ENCODE measurements at places on chromosomes 5 and 9. TPM values are rescaled to one million over a fixed set of nuclear protein-coding genes. Genes with fewer than 3 reads are reported as not detected.

DNA sequence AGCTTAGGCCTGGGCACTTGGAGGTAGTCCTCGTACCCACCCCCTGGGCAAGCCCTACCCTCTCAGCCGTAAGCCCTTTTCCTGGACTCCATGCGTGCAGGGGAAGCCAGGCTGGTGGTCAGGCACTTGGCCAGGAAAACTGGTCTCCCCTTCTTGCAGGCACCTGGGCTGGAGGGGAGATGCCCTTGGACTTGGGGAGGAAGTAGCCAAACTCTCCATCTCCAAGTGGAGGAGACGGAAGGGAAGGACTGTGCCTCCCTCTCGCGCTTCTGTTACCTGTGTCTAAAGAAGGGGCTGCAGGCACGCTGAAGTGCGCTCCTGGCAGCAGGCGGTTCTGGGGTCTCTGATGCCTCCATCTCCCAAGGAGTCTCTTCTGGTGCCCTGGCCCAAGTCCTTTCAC is 283.9 kb downstream of the PBX3 start:
- DNase-seq, result no peak

GRCh38 chr5:80916676-80917075 is 43.5 kb upstream of the RASGRF2 start:
- DNase-seq, result no peak

- no peak for DNase-seq
These were observed 21.7 kb downstream of the ABO start for GRCh38 chr9:133253268-133253667.

GRCh38 chr9:130590305-130590704 is 10.9 kb downstream of the FUBP3 start:
- DNase-seq, result no peak

DNA sequence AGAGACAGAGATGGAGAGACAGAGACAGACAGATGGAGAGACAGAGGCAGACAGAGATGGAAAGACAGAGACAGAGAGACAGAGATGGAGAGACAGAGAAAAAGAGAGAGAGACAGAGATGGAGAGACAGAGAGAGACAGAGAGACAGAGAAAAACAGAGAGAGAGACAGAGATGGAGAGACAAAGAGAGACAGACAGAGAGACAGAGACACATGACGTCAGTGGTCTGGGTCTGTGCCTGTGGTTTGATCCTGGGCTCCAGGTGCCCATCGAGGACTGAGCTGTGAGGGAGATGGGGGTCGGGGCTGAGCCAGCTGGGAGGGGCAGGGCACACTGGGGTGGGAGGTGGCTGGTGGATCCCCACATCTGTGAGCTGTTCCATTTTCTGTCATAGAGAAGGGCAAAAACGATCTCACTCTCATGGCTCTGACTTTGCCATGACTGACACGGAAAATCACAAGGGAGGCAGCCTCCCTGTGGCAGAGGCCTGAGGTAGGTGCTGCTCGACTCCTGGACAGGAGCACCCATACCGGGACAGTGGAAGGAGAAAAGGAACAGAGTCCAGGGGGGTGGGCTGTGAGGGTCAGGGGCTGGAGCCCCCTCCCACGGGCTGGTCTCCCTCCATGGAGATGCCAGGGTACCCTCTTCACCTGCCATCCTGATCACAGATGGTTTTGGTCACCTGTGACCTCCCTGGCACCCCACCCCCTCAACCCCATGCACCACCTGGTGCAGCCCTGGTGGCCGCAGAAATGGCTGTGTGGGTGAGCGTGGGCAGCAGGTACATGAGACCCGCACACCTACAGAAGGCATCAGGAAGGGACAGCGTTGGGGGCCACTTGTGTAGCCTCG is 28.8 kb downstream of the GLT6D1 start:
- DNase-seq, result peak; percentile 18

DNA sequence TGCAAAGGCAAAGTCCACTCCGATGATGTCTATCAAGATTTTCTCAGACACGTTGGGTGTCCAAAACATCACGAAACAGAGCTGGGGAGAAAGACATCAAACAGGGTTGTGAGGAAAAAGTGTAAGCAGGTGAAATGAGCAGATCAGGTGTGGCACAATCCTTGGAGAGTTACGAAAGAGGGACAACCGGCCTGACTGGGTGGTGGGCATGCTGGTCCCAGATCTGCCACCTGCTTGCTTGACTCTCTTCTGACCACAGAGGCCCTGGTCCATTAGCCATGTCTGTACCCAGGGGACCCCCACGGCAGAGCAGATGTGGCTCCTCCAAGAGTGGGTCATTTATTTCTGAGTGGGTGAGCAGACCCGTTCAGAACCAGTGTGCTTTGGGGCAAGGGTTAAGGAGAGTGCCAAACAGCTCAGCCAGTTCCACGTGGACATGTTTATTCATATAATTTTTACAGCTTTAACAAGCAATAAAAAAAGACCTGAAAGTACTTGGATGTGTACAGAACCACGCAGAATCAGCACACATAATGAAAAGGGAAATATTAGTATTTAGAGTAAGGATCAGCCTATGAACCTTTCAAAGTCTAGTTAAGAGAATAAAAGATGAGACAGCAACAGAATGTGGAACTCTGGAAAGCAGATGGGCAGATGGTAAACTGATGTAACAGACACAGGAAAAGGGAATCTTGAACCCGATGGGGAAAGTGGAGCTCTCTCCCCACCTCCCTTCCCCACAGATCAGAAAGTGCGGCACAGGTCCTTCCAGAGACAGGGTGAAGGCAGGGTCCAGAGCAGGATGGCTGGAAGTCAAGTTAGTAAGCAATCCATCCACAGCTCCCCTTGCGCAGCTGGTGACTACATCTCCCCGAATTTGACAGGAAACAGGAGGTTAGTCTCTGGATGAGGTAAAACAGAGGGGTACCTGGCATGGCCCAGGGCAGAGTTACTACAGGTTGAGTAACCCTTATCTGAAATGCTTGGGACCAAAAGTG is 52.5 kb downstream of the OTULIN start:
- no peak for DNase-seq

DNA sequence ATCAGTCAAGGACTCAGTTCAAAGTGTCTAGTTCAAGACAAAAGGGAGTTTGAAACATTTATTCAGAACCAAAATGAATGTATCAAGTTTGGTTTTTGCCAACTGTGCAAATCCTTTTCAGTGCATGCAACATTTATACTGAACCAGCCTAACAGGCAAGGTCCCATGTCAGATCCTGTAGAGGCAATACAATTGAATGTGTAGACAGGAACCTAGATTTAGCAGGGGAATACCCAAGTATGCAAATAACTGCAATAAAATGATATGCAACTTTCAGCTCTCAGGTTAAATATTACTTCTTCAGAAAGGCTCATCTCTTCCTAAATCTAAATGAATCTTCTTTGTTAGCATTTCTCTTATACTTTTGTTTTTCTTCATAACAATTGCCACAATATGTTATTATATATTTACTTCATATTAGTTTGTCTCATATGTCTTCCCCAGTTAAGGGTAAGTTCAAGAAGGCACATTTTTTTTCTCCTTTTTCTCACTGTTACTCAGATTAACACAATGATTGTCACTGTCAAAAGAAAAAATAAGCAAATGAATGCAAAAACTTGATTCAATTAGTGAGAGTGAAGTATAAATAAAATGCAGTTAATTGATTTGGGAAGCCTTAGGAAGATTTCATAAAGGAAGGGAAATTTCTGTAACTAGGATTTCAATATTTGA is 163.9 kb upstream of the RASA1 start:
- DNase-seq, result no peak

- DNase-seq, result no peak
These were observed 259.4 kb downstream of the AUH start for GRCh38 chr9:91102269-91102668.

DNA sequence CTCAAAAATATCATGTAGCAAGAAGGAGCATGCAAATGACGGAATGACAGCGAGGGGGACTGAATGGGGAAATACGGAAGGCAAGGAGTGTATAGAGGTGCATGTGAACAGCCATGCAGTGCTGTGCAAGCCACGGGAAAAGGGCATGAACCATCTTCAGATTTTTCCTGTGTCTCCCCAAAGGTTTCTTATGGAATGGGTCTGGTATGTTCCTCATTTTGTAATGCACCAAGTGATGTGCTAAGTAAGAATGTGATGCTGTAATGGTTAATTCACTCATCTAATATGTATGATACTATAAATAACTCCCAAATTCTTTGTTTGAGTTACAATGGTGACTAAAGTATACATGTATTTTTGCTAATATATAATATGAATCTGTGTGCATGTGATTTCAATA is 99.0 kb upstream of the DAB2 start:
- DNase-seq, result no peak

DNA sequence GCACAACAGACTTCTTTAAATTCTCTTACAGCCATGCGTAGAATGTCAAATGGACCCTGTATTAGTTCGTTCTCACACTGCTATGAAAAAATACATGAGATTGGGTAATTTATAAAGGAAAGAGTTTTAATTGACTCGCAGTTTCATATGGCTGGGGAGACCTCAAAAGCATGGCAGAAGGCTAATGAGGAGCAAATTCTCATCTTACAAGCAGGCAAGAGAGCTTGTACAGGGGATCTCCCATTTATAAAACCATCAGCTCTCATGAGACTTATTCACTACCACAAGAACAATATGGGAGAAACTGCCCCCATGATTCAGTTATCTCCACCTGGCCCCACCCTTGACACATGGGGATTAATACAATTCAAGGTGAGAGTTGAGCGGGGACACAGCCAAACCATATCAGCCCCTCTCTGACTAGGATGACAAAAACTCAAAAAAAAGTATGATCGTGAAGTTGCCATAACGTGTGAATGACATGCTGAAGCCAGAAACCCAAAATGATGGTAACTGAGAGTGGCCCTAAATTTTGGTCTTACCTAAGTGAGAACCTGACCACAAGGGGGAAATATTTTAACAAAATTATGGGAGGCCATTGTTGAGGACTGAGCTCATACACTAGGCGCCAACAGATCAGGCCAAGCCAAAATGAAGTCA is 17.5 kb upstream of the TEX10 start:
- no peak for DNase-seq

DNA sequence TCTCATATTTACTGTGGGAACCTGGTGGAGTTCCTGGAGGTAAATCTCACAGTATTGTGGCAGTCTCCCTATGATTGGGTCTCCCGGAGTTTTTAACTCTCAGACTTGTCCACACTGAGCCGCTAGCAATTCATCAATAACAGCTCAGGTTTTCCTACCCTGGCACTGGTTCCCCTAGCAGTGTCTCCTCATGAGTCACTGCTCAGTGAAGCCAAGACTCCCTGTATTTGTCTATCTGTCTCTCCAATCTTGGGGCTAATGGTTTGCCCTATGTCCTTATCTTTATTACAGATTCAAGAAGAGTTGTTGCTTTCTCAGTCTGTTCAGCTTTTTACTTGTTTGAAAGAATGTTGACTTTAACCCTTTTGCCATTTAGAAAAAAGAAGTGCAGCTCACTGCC is 176.7 kb upstream of the FGF10 start:
- DNase-seq, result no peak

- no peak for DNase-seq
These were observed 125.4 kb downstream of the NFIB start for GRCh38 chr9:14188538-14188937.

DNA sequence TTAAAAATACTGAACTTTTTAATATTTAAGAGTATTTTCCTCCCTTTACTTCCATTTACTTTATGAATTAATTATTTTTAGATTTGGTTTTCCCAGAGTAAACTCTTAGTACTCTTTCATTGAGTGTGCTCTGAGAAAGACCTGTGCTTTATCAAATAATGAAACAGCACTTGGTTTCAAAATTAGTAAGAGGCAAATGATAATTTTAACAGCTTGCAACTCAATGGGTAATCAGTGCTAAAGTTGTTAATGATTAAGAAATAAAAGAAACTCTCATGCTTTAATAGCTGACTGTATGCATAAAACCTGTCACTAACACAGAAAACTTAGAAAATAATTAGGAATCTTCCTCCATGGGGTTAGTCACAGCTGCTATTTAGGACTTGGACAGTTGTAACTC is 244.4 kb downstream of the RFX3 start:
- no peak for DNase-seq

DNA sequence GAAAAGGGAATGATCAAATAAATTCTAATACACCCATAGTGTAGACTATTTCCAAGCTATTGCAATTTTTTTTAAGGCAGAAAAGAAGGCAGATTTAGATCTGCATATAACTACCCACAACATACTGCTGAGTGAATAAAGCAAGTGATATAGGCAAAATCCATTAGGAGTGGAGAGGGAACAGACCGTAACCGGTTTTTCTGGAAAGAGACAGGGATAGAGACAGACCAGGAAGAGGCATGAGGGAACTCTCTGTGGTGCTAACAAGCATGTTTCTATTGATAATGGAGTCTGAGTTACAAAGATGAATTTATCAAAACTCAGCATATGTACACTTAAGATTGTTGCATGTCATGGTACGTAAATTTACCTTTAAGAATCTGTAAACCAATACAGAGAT is 14.5 kb downstream of the ZDHHC21 start:
- no peak for DNase-seq

- DNase-seq, result no peak
These were observed 132.1 kb upstream of the BRINP1 start for GRCh38 chr9:119501374-119501773.

DNA sequence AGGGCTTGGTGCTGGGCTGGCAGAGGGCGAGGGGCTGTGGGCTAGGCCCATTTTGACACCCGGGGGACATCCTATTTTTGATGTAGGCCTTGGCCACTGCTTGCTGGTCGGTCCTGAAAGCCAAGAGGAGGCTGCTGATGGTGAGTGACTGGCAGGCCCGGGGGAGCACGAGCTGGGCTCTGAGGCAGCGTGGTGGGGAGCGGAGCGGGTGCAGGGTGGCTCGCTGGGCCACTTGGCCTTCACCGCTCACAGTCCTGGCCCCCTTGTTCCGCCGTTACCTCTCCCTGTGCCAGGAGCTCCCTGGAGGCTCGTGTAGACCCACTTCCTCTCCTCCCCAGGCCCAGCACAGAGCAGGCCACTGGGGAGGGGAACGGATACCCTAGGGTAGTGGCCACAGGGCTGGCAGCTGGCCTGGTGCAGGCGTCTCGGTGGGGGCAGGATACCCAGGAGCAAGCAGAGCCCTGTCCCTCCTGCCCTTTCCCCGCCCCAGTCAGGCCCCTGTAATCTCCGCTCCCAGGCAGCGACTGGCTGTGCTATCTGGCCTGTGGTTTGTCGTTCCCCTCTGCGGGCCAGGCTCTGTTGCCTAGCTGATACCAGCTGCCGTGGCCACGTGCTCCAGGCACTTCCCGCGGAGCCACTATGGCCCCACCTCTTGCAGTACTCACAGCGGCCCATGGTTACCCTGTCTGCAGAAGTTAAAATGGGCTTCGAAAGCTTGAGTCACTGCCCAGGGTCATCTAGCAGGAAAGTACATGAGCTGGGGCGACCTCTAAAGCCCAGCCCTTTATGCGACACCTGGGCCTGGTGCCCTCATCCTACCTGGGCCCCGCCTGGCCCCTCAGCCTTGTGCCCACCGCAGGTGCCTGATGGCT is 11.7 kb upstream of the DOLPP1 start:
- DNase-seq, result peak; percentile 73

The GPSM1 gene
- 5.0 TPM for total RNA-seq

The SPINK6 gene
- 0.99 TPM for total RNA-seq

The CRB2 gene
- 0.33 TPM for total RNA-seq

The HNRNPH1 gene
- total RNA-seq, result 345 TPM

The LIX1 gene
- total RNA-seq, result 2.4 TPM

The SHC3 gene
- 2.3 TPM for total RNA-seq

The ZFP37 gene
- total RNA-seq, result 2.9 TPM

The CTSV gene
- not detected for total RNA-seq

The SHB gene
- total RNA-seq, result 10.0 TPM

The CDKN2A gene
- 4.2 TPM for total RNA-seq

The STKLD1 gene
- total RNA-seq, result 8.3 TPM
